Hindlimb muscle (tissue), 1 donor: ENCODE measurements at places on chromosomes 16 and 17.
A peak's percentile ranks its signal among the peaks of the same experiment; 100 is the strongest.

GRCh38 chr17:2174014-2174413, 119.1 kb downstream of the HIC1 start:
- no peak for DNase-seq

DNA sequence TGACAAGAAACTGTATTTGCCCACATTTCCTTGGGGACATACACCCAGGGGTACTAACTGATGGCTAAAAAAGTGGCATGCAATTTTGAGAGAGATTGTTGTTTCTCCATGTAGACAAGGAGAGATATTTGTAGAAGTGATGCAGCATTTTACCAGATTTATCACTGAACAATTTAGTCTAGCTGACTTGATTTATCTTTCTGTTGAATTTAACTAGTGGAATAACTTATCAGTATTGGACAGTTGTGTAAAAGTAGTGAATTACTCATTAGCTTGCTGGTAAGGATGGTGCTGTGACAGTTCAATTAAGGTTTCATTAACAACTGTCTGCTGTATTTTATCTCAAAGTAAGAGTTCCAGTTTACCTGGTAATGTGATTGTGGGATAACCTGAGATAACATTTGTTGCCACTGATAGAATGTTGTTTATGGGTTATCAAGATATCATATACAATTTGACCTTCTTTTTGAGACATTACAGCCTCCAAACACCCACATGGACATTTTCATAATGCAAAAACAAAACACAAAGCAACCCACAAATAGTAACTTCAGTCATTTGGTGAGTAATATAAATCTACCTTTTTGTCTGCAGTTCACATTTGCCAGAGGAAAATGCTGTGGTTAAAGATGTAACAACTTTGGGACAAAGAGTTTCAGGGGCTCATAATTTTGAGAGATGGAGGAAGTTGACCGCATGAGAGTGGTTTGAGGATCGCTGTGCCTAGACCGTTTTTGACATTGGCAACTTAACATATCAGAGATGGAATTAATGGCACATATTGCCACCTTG, 3.8 kb downstream of the NLK start:
- no peak for DNase-seq

GRCh38 chr16:11328172-11329070, 16.8 kb upstream of the RMI2 start:
- peak; percentile 65 for DNase-seq

DNA sequence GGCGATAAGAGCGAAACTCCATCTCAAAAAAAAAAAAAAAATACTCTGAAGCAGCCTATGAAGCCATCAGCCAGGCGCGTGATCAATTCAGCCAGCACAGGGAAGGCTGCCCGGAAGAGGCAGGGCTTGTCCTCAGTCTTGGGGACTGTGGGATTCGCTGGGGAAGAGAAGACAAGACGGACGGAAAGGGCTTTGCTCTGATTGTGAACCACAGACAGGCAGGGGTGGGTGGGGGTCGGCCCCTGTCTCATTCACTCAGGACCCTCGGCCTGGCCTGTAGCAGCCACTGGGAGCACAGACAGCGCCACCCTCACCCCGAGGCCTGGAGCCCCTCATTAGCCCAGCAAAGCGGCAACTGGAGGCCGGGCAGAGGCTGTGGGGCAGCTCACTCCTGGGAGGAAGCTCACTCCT, 37.2 kb downstream of the ABR start:
- DNase-seq = peak; percentile 64

DNA sequence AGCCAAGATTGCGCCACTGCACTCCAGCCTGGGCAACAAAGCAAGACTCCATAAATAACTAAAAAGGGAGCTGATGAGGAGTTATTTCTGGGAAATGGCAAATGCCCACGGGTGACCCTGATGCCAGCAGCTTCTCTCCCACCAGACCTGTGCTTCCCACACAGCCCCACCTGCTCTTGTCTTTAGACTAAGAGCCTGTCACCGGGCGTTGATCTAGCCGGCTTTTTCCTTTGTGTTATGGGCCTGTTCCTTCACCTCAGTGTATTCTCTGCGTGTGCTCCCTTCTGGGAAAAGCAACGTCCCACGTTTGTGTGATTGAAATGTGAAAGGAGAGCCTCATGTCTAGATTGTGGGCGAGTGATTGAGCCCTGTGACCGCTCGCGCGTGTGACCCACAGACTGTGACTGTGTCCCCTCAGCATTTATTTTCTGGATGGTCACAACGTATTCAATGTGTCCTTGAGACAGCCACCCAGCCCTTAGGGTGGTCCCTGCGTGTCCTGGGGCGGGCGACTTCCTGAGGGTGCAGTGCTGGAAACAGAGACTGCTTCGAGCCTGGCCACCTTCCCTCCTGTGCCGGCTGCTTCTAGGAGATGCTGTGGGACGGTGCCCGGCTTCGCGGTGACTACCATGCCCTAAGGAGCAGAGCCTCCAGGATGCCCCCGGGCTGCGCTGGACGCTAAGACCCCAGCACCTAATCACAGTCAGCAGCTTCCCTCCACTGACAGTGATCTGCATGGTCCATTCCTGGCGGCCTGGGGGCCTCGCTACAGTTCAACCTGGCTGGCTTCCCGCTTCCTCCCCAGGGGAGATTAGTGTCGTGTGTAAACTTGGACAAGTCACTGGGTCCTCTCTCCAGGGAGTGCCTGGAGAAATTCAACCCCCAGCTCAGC, 7.8 kb upstream of the RNPS1 start:
- DNase-seq = no peak

DNA sequence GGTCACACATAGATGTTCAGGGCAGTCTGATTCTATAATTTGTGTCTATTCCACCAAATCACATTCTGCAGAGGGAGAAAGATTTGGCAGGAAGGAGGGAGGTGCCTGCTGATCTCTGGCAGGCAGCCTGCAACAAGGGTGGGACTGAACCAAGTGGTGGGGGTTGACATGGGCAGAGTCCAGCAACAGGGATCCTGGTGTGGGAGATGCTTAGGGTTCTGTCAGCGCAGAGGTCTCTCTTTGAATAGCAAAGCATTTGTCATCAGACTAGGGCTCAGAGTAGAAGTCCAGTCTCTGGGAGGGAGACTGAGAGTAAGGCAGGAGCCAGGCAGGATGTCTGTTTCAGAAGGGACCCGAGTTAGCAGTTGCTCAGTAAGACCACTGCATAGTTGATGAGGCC, 94.6 kb downstream of the UTP18 start:
- no peak for DNase-seq

DNA sequence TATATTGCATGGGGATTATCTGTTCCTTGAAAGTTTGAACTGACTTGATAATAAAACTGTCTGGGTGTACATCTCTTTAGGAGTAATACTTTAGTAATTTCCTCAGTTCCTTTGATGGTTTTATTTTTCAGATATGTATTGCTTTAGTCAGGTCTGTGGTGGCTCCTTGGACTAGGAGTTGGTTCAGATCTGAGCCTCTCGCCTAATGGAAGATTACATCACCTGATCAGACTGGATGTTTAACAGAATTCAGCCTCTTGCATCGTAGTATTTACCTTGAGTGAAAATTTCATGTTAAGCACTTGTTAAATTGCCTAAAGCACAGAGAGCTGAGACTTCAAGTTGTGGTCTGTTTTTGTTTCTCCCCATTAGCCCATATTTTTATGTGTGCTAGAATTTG, 267.3 kb downstream of the MAP2K4 start:
- no peak for DNase-seq

DNA sequence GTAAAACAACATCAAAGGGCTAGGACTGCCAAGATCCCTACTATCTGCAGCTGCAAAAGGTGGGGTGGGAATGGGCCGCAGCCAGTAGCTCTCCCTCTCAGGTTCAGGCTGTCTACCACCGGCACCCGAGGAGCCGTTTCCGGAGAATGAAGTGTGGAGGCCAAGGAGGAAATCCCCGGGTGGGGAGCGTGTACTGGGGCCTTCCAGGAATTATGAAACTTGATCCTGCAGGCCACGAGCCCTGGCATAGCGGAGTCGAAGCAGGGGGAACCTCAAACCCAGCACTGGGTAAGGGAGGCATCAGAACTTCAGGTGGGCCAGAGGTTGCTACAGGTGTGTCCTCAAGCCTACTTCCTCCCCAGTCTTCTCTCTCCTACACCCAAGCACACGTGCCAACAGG, 5.1 kb downstream of the INPP5K start:
- no peak for DNase-seq
